ENCODE measurements at places on chromosomes 1 and 21.

GRCh38 chr1:42861014-42861399, 14.6 kb downstream of the ZNF691 start:
- no peak for DNase-seq

GRCh38 chr1:9006956-9007615, 19.1 kb downstream of the SLC2A7 start:
- DNase-seq = no peak

GRCh38 chr21:37668462-37669239, 247.6 kb downstream of the KCNJ6 start:
- DNase-seq = no peak

- no peak for DNase-seq
These were observed 29.4 kb upstream of the C1orf185 start for GRCh38 chr1:51072651-51073050.

DNA sequence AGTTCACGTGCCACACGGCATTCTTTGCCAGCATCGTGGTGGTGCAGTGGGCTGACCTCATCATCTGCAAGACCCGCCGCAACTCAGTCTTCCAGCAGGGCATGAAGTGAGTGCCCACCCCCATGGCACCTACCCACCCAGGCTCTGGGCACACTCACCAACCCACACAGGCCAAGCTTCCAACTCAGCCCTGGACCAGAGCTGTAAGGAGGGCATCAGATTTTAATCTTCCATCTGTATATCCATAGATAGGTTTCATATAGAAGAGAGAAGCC, 14.5 kb upstream of the ATP1A4 start:
- DNase-seq = no peak

DNA sequence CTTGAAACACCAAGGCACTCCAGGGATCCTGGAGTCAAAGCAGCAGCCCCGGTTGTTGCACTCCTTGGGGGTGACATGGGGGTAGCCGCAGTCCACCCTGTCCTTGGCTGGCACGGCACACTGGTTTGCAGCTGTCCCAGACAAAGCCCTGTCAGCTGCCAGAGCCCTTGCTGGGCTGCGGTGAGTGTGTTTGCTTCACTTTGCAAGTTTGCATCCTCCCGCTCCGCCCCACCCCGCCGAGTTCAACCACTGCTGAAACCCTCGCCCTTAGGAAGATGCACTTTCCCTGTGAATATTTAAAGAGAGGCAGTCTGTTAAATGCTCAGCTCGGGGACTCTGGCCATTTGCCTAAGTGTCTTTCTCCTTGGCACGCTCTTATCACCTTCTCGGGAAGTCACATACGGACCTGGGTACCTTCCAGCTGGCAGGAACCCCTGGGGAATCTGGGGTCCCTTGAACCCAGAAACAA, 1.7 kb downstream of the TFF3 start:
- no peak for DNase-seq

GRCh38 chr1:87804128-87804527, 475.4 kb downstream of the LMO4 start:
- DNase-seq = no peak

DNA sequence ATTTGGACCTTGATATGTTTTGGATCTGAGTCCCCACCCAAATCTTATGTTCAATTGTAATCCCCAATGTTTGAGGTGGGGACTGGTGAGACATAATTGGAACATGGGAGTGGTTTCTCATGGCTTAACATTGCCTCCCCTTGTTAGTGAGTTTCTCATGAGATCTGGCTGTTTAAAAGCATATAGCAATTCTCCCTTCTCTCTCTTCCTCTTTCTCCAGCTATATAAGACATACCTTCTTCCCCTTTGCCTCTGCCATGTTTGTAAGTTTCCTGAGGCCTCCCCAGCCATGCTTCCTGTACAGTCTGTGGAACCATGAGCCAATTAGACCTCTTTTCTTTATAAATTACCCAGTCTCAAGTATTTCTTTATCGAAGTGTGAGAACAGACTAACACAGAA, 692.4 kb downstream of the KCNT2 start:
- no peak for DNase-seq

DNA sequence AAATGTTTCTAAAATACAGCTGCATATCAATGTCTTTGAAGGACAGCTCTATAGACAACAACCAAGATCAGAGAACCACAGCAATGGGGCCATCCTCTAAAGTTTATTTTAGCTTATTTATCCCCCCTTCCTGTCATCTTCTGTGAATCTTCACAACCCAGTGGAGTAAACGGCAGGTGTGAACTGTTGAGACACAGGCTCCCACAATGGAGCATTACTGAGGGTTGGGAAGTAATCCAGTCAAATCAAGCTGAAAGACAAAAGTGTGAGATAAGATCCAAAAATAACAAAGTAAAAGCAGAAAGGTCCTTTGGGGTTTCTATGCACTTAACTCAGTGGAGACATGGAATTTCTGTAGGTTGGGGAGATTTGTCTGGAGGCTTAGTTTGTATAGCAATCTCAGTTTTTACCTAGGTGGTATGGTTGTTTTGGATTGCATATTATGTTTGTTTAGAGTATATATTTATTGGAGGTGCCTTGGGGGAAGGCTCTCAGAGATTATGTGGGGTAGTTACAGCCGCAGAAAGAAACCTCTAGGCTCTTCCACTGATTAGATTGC, 286.9 kb upstream of the ADGRL2 start:
- no peak for DNase-seq

All from NCI-H2029 treated with DMSO at 0.1 percent for 48 hours (cell line).